ENCODE measurements at places on chromosomes 2 and 18.

GRCh38 chr2:86065512-86065911 lies 40.2 kb downstream of the POLR1A start:
- no peak for DNase-seq

DNA sequence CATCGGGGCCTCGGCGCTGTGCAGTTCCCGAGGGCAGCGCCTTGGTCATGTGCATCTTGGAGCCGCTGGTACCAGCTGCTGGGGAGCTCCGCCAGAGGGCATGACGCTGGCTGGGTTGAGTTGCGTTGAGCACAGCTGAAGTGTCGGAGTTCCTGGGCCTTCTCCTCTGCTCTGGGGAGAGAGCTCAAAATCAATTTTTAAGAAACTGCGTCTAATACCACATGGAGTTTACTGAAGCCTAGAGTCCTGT lies 48.7 kb downstream of the GREB1 start:
- no peak for DNase-seq

DNA sequence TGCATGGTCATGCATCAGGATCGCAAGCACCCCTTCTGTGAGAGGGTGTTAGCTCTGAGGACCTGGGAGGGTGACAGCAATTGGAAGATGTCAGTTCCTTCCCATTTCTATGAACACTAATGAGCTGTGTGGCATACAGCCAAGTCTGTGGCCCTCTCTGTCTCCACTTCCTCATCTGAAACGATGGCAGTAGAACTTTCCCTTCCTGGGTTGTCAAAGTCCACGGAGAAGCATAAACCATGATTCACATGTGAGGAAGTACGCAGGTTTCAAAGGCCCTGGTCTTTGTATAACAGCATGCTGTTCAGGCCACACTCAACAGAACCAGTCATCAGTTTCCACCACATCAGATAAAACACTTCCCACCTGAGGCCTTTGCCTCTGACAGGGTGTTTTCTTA lies 167.4 kb upstream of the RAB6C start:
- DNase-seq, result peak; percentile 61

DNA sequence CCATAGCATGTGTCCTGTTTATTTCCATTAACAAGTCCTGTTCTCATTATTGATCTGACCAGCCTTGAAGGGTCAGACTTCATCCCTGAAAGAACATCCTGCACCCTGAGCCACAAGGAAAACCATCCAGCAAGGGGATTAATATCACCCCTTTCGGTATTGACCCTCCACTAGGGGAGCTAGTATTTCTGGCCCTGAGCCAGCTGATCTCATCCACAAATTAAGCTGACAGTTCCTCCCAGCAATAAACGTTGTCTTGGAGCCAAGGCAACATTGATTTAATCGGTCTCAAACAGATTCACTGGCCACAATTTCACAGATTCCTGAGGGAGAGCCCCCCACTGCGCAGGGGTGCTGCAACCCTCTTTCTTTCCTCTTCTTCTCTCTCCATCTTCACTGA lies 353.1 kb upstream of the FANCL start:
- no peak for DNase-seq

DNA sequence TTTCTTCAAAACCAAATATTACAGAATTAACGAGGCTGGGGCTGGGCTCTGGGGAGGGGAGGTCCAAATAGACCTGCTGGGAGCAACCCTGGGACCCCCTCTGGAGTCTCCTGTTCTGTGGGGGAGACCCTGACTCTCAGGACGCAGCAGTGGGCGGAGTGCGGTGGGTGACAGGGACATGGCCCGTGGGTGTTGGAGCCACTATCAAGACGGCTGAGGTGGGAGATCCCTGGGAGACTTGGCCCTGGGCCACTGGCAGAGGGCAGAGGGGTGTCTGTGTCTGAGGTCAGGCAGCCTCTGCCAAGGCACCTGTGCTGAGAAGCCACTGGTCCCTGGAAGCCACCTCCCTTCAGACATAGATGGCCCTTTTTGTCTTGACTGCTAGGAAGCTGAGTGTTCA lies 79.5 kb upstream of the CTDP1 start:
- DNase-seq, result no peak

DNA sequence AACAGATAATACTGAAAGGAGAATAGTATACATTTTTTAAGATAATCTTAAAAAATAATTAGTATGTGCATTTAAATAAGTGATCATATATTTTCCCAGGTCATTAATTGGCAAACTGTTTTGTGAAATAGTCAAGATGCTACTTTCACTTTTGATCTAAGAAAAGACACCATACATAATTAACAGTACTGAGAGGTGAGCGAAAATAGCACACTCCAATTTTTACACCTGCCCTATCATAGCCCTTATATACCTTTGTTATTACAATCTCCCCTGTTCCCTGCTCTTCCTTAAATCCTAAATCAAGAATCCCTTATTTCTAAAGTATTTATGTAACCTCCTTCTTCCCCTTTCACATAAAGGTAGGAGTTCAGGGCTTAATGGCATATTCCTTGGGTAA lies 500.1 kb upstream of the LRATD1 start:
- DNase-seq, result no peak

DNA sequence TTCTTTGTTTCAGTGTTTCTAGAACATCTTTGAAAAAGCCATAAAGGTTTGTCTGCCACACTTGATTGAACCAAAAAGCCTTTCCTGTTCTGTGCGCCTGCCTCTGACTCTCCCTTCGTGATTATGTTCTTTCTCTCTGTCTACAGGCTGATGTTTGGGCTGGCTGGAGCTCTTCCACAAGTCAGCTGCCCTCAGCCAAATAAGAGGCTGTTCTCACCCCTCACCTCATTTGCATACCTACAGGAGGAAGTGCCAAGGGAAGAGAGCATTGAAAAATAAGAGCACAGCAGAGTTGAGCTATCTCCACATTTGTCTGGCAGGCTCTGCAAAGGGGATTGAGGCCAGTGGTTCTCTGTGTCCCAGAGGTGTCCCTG lies 15.8 kb downstream of the INPP5D start:
- DNase-seq, result peak; percentile 25

- DNase-seq, result no peak
These were observed 31.9 kb downstream of the C1QL2 start for GRCh38 chr2:119126650-119127049.

DNA sequence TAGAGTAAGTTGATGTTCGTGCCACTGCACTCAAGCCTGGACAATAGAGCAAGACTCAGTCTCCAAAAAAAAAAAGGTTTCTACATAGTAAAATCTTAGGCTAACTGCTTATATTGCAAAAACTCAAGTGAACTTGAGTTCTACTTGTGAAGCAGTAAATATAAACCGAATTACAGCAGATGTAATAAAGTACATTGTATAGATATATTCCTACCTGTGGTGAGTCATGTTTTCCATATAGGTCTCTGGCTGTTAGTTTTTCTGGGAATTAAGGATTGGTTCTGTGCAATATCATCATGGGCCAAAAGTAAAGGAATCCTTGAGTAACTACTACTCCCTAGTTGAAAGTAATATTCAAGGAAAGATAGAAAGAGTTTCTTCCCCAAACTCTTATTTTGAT lies 159.9 kb downstream of the DYM start:
- no peak for DNase-seq

DNA sequence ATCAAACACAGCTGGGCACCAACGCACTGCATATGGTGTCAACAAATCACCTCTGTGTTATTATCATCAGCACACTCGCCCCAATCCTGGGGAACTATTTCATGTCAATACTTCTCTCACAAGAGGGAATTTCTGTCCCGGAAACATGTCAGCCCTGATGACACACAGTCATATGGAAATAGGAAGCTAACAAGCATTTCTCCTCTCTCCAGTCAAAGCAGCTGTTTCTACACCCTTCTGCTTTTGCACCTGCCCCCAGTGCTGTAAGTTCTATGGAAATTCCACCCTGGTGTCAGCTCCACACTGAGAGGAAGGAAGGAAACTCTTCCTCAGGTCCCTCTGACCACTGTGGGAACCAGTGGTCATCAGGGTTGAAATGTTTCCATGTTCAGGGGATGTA lies 447.6 kb upstream of the ID2 start:
- DNase-seq, result no peak

GRCh38 chr18:63199743-63200241 lies 119.8 kb downstream of the BCL2 start:
- DNase-seq, result no peak

GRCh38 chr2:210493528-210493927 lies 17.0 kb upstream of the LANCL1 start:
- DNase-seq, result no peak

DNA sequence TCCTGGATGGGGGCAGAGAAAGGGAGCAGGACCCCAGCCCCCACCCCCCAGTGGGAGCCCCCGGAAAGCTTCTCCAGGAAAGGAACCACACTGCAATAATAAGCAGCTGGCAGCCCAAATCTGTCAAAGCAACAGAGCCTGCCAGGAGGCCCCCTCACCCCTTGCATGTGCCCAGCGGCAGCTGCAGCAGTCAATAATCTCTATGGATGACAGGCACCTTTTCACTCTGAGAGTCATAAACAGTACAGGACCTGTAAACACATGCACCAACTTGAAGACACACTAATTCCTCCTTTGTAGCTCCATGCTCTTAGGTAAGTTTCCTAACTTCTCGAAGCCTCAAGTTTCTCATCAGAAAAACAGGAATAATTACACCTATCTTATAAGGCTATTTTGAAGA lies 26.2 kb upstream of the KDM3A start:
- DNase-seq, result no peak

DNA sequence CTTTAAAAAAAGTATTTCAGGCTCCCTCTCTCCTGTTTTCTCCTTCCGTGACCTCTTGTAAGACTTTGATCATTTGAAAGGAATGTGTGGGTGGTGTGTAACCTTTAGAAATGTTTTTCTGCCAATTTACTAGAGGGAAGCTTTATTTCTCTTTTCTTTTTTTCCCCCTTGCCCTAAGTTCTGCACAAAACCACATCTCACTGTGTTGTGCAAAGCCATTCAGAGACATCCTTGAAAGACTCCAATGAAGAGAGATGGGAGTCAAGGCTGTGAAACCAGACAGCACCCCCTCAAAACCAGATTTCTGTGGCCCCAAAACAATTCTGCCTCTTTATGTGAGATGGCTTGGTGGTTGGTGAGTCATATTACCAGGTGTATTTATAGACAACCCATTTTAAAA lies 184.6 kb upstream of the ERBB4 start:
- DNase-seq, result no peak

DNA sequence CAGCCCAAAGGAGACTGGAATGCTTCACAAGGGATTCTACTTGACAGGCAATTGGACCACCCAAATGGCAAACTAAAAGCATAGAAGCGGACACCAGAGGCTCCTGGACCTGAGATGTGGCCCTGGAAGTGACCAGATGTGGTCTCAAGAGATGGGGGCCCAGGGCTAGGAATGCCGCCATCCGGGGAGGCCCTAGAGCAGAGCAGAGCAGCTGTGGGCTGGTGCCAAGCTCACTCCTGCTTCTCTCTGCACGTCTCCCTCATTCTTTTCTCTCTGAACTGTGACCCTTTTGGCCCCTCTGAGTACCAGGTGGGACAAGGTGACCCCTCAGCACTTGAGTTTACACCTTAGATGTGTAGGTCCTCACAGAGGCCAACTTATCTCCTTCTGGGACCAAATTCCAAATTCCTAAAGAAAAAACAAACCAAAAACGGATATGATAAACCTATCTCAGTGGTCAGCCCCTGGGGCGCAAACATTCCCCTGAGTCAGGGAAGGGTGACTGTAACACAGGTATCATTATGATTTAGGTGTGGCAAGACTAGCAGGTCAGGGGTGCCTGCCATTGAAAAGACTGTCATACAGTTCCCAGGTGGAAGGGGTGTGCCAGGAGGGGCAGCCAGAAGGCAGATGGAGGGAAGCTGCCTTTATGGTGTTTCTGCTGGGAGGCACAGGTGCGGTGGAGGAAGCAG lies 6.5 kb upstream of the IL1R2 start:
- DNase-seq, result no peak

- no peak for DNase-seq
These were observed 1465.5 kb downstream of the SUCLG1 start for GRCh38 chr2:82993609-82994008.
